EL (cell line): ENCODE measurements at places on chromosomes 11 and 22.

DNA sequence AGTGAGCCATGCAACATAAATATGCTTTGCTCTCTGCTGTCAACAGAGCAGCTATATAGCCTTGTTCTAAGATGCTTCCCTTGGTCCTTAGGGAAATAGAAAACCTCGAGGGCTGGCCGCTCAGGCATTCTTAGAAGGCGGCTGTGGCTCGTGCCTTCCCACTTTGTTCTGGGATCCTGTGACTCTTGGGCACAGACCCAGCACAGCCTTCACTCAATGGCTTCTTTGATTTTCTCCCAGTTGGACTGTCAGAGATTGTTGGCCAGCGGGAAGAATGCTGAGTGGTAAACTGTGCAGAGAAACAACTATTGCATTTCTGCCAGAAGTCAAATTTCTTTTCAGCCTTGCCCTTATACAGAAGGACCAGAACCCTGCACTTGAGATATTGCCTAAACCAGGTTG lies 9.5 kb upstream of the MICAL2 start:
- DNase-seq, result no peak

DNA sequence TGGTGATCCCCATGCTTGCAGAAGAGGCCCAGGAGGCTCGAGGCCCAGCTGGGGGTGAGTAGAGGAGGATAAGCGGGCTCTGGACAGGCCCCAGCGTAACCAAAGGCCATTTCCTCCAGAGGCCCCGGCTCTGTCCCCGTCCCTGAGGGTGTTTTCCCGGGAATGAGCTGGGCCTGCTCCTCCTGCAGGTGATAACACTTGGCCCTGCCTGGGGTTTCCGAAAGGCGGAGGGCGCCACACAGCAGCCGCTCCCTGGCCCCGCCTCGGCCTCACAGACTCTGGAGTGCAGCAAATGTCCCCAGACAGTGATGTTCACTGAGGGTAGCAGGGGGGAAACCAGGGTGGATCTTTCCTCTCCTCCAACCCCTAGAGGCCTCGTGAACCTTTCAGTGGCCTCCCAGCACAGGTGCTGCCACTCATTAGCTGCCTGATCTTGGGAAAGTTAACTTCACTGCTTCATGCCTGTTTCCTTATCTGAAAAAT lies 10.5 kb upstream of the MGAT3 start:
- DNase-seq, result no peak

- no peak for DNase-seq
Measured at GRCh38 chr11:9651899-9652748, 11.8 kb upstream of the SWAP70 start.

DNA sequence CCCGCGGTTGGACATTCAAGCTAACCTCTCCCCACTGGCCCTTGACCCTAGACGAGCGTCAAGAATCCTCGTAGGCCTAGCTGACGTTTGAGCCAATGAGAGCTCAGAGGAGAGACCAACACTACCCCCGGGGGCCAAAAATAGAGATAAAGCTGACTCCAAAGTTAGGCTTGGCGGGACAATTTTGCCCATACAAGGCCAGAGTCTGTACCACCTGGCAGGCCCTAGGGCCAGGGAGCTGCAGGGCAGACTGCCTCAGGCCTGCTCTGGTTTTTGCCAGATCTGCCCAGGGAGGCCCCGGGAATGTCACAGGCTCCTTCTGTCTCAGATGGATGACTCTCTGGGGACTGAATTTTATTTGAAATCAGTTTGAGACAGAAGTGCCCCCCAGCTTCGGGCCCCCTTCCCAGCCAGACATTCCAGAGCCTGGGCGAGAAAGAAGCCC lies 40.8 kb upstream of the ACCSL start:
- no peak for DNase-seq

GRCh38 chr22:37500745-37501609 lies 14.8 kb upstream of the MFNG start:
- no peak for DNase-seq

GRCh38 chr22:50269970-50270665 lies at the start of gene MAPK11:
Gene MAPK11 (minus strand): TSS chr22:50270380. CDS start chr22:50270292, 88 bp downstream.
- DNase-seq, result peak; percentile 55

DNA sequence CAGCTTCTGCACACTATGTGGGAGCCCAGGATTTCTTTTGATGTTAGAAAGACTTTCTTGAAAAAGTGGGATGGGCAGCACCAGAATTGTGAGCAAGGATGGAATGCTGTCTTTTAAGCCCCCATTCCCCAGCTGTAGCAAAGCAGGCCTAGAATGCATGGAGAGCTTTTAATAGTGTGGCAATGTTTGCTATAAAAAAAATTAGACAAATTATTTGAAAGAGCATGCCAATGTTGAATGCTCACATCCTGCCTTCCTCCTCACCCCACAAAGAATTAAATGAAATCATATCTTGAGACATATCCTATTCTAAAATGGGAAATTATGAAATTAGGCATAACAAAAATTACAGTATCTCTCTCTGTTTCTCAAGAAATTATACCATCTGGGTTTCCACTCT lies 154.7 kb downstream of the C11orf91 start:
- DNase-seq, result peak; percentile 55

- DNase-seq, result no peak
Measured at GRCh38 chr11:86914865-86915519, 40.2 kb downstream of the FZD4 start.

- DNase-seq, result no peak
Measured at GRCh38 chr11:76348348-76348747, 32.6 kb downstream of the THAP12 start.
